ENCODE measurements at places on chromosomes 2 and 18.

GRCh38 chr2:185919155-185919554, 180.6 kb downstream of the FSIP2 start:
- no peak for DNase-seq

DNA sequence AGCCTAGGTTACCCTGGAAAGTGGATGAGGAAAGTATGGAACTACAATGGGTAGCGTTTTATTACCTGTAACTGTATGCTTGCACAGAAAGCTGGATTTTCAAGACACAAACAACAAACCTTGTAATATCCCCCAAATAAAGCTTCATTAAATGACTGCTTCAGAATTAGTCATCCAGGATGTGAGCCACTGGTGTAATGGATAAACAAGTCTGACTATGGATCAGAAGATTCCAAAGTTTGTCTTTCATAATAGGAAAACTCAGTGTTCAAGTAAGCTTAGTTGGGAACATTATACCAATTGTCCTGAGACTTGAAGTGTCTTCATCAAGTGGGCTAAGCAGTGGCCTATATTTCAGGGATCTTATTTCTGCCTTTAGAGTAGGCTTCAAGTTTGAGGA, 518.8 kb downstream of the LRP1B start:
- DNase-seq = no peak

DNA sequence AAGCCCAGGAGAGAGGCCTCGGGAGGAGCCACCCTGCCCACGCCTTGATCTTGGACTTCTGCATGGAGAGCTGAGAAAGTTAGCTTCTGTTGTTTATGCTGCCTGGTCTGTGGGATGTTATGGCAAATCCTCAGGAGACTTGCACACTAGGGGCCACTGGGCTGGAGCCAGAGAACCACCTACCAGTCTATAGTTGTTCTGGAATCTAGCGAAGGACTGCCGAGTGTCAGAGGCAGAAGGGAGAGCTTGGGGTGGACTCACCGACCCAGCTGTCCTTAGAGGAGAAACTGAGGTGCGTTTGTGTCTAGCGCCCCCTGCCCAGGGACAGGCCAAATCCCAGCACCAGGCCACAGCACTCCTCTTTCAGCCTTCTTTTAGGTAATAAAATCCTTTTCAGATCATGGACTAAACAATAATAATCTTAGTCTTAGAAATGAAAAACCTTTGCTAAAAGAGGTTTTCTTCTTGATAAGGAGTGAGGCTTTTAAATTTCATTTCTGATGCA, 398.7 kb upstream of the SALL3 start:
- no peak for DNase-seq

DNA sequence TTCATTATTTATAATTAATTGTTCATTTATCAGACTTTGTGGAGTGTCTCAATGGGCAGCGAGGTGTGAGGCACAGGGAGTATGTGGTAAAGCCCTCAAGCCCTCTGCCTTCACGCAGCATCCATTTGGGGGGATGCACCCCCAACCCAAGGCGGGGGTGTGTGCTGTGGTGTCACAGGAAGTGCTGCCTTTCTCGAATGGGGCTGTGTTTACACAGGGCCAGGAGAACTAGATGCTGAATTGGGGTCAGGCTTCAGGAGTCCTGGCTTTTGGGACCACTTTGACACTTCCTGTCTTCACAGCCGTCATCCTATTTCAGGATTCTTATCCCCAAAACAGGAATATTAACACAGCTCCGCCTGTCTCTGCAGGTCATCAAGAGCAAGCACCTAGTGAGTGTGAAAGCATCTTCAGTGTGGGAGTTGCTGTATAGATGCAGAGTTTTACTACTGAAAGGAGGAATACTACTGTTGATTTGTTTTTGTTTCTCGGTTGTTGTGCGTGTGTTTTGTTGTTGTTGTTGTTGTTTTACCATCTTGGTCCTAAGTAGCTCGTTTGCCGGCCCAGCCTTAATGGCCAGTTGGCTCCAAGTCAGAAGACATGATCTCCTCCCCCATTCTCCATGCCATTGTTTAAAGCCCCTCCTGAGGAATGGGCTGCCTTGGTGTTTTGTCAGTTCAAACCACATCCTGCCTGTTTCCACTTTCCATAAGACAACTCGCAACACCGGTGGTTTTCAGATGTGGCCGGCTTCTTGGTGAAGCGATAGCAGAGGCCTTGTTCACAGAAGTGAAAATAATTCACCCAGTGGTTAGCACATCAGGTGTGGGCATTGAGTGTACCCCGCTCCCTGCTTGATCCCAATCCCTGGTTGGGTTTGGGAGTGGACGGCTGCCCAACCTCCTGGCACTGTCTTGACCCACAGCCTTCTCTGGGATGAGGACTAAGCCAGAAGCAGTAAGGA, 221.3 kb downstream of the BCL2 start:
- no peak for DNase-seq

- DNase-seq = no peak
Measured at GRCh38 chr2:932320-933115, 18.1 kb upstream of the SNTG2 start.

- no peak for DNase-seq
Measured at GRCh38 chr18:33745151-33745795, 167.3 kb downstream of the ASXL3 start.

- DNase-seq = no peak
Measured at GRCh38 chr18:34840256-34840826, 130.2 kb downstream of the DTNA start.
